Type B pancreatic cell (in vitro differentiated cells): ENCODE measurements at places on chromosomes 13 and 19. TPM values are rescaled to one million over a fixed set of nuclear protein-coding genes. Genes with fewer than 3 reads are reported as not detected.

- no peak for DNase-seq
- H3K27ac ChIP-seq = no peak overlapping the region
- H3K4me3 ChIP-seq = peak overlapping the region; percentile 1
- no peaks in the 10 kb centered on the region for H3K36me3 ChIP-seq
- H3K27me3 ChIP-seq = no peaks in the 10 kb centered on the region
These were observed 62.1 kb upstream of the FREM2 start for GRCh38 chr13:38624822-38625221.

- H3K4me3 ChIP-seq = no peak overlapping the region
- H3K4me1 ChIP-seq = no peaks in the 10 kb centered on the region
- peak overlapping the region; percentile 10 for H3K27ac ChIP-seq
These were observed 16.8 kb downstream of the ZNF83 start for GRCh38 chr19:52621376-52621775.

GRCh38 chr19:33332248-33332647 is 29.9 kb upstream of the CEBPA start:
- H3K27me3 ChIP-seq = no peaks in the 10 kb centered on the region
- DNase-seq = no peak
- H3K36me3 ChIP-seq = no peaks in the 10 kb centered on the region
- no peak overlapping the region for H3K27ac ChIP-seq

DNA sequence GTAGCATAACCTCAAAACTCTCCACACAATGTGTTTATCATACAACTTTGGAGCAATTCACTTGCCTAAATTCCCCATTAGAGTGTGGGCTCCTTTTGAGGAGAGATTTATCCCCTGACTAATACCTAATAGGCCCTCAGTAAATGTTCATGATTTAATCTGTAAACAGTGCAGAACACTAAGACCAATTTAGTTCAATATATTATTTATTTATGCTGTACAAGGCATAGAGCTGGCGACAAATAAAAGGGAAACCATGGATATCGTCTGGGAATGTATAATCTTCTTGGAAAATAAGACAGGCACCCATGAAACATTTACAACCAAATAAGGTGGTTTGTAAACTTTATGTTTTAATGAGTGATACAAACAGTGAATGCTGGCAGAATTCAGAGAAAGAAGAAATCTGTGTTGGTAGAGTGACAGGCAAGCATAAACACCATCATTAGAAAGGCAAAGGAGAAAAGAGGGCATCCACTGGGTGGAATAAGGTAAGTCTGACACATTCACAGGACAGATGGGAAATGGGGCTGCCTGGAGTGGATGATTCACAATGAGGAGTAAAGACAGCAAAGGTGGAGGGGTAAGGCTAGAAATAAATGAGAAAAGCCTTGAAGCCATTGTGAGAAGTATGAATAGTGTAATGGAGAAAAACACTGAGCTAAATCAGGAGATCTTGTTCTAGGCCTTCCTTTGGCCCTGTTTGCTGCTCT is 106.1 kb upstream of the MIR17HG start:
- no peak overlapping the region for H3K27ac ChIP-seq
- H3K4me3 ChIP-seq = no peak overlapping the region
- H3K4me1 ChIP-seq = no peaks in the 10 kb centered on the region
- no peaks in the 10 kb centered on the region for H3K36me3 ChIP-seq
- H3K27me3 ChIP-seq = no peaks in the 10 kb centered on the region

DNA sequence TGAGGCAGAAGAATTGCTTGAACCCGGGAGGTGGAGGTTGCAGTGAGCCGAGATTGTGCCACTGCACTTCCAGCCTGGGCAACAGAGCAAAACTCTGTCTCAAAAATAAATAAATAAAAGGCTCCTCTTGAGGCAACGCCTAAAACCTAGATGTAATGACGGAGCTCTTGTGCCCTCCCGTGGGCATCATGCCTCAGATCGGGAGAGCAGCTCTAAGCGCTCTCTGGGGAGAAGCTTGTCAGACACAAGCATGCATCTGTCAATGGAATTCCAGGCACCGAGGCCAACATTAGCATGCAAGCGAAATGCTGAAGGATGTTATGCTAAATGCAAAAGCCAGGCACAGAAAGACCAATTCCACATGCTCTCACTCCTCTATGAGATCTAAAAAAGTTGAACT is 45.6 kb upstream of the MRI1 start:
- H3K27me3 ChIP-seq = peaks cover 13% of the 10 kb centered on the region
- no peak for DNase-seq
- H3K4me1 ChIP-seq = peaks cover 3% of the 10 kb centered on the region
- peak overlapping the region; percentile 54 for H3K27ac ChIP-seq

DNA sequence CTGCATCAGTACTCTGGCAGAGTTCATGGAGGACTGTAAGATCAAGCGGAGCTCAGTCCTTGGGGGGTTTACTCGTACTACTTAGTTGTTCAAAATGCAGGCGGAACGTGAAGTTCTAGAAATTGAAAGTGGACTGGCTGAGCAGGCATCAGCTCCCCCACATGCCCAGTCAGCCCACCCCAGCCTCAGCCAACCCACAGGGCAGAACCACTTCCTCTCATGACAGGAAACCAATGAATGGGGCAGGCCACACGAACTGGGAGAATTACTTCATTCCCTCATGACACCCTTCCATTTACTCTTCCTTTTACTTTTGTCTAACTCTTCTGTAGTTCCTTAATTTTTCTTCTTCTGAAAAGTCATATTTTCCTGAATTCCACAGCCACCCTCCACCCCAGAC is 71.9 kb downstream of the FLT1 start:
- no peak overlapping the region for H3K27ac ChIP-seq
- no peak for DNase-seq
- no peak overlapping the region for H3K4me3 ChIP-seq
- no peaks in the 10 kb centered on the region for H3K4me1 ChIP-seq

- no peak for DNase-seq
- H3K27me3 ChIP-seq = no peaks in the 10 kb centered on the region
- H3K36me3 ChIP-seq = peaks cover 13% of the 10 kb centered on the region
- no peaks in the 10 kb centered on the region for H3K4me1 ChIP-seq
- no peak overlapping the region for H3K4me3 ChIP-seq
- no peak overlapping the region for H3K27ac ChIP-seq
These were observed 6.7 kb upstream of the F2RL3 start for GRCh38 chr19:16882146-16882545.

- no peaks in the 10 kb centered on the region for H3K27me3 ChIP-seq
- no peak for DNase-seq
- no peaks in the 10 kb centered on the region for H3K36me3 ChIP-seq
- no peak overlapping the region for H3K27ac ChIP-seq
These were observed 16.4 kb downstream of the FPR3 start for GRCh38 chr19:51811344-51811743.

DNA sequence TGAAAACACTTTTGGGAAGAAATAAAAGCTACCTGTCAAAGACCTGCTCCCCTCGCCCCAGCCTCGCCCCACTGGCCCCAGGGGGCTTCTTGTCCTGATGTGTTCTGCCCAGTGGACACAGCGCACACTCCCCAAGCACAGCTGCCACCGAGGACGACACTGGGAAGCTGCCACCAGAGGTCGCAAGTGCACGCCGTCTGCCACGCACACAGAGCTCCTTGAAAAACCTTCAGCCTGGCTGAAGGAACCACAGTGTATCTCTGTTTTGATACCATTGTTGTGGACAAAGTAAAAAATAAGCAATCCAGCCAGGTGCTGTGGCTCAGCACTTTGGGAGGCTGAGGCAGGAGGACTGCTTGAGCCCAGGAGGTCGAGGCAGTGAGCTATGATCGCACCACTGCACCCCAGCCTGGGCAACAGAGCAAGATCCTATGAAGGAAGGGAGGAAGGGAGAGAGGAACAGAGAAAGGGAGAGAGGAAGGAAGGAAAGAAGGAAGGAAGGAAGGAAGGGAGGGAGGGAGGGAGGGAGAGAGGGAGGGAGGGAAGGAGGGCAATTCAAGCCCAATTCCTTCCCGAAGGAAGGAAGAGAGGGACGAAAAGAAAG is 57.3 kb downstream of the CEBPG start:
- peaks cover 6% of the 10 kb centered on the region for H3K4me1 ChIP-seq
- DNase-seq = no peak
- peaks cover 8% of the 10 kb centered on the region for H3K27me3 ChIP-seq
- no peaks in the 10 kb centered on the region for H3K36me3 ChIP-seq

GRCh38 chr13:112198396-112199010 is 131.6 kb downstream of the SOX1 start:
- no peaks in the 10 kb centered on the region for H3K36me3 ChIP-seq
- DNase-seq = no peak

DNA sequence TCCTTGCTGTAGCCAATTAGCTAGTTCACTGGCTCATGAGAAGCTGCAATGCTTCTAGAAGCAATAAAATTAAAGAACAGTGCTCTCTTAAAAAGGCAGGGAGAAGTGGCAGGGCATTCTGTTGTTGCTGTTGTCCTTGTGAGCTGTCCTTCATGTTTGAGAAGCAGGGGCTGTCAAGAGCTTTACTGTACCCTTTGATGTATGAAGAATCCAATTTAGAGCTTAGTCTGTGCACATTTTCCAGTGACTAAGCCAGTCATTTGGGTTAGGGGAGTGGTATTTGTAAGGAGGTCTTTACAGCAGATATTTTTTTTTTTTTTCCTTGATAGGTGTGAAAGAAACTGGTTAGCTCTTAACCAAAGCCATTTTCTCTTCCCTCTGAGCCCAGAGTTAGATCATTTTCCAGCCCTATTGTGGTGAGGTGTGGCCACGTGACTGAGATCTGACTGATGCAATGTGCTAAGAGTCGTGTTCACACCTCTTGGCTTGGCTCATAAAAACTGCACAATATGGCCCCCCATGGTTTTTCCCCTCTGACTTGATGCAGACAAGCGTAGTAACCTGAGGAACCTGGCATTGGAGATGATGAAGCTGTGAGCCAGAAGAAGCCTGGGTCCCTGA is 309.6 kb upstream of the TMTC4 start:
- H3K4me3 ChIP-seq = no peak overlapping the region
- no peak overlapping the region for H3K27ac ChIP-seq
- DNase-seq = no peak
- peaks cover 7% of the 10 kb centered on the region for H3K4me1 ChIP-seq
- H3K27me3 ChIP-seq = no peaks in the 10 kb centered on the region

DNA sequence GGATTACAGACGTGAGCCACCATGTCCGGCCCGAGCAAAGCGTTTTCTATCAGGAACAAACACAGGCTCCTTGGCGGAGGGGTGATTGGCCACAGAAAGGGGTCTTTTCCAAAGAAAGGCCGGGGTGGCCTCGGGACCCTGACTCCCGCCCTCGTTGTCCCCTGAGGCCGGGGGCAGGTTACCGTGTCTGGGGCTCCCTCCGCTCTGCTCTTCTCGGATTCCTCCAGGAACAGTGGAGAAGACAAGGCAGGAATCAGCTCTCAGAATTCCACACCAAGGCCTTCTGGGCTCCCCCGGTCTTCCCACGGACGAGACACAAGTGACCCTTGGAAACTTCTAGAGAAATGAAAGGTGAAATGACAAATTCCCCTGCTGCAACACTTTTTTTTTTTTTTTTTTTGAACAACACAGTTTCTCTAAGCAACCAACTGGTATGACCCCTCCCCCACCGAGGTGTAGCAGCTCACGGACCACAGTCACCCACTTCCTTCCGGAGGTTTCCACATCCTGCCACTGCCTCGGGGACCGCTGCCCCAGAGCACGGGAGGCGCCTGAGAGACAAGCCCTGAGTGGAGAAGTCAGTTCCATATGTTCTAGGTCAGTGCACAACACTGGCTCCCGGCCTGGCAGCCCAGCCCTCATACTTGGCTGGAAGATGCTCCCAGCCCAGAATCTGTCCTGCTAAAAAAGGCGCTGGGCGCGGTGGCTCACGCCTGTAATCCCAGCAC is 11.0 kb downstream of the MOB3A start:
- H3K27ac ChIP-seq = no peak overlapping the region
- H3K4me3 ChIP-seq = no peak overlapping the region
- H3K4me1 ChIP-seq = peaks cover 20% of the 10 kb centered on the region
- no peaks in the 10 kb centered on the region for H3K27me3 ChIP-seq

The DNAAF3 gene
- 5.9 and 12.2 TPM in 2 replicates for total RNA-seq

The ZNF729 gene
- not detected in 2 replicates for total RNA-seq

The TMEM59L gene
- total RNA-seq = 4.6 and 9.4 TPM in 2 replicates

The IGFL2 gene
- 104 and 441 TPM in 2 replicates for total RNA-seq

The ANGPTL8 gene
- total RNA-seq = not detected in 2 replicates
